ENCODE measurements at places on chromosomes 16 and 17.

- DNase-seq, result no peak
Measured at GRCh38 chr17:1228781-1229348, 41.4 kb upstream of the BHLHA9 start.

DNA sequence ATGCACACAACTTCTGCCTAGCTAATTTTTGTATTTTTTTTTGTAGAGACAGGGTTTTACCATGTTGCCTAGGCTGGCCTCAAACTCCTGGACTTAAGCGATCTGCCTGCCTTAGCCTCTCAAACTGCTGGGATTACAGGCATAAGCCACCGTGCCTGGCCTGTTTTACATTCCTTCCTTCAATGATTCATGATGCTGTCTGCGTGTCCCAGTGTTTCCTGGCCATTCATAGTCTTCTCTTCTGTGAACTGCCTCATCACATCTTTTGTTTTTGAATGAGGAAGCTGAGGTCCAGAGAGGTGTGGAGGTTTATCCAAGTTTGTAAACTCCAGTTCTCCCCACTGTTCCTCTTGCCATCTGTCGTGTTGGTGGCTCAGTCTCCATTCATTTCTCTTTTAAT is 64.5 kb upstream of the MED9 start:
- DNase-seq, result peak; percentile 68

DNA sequence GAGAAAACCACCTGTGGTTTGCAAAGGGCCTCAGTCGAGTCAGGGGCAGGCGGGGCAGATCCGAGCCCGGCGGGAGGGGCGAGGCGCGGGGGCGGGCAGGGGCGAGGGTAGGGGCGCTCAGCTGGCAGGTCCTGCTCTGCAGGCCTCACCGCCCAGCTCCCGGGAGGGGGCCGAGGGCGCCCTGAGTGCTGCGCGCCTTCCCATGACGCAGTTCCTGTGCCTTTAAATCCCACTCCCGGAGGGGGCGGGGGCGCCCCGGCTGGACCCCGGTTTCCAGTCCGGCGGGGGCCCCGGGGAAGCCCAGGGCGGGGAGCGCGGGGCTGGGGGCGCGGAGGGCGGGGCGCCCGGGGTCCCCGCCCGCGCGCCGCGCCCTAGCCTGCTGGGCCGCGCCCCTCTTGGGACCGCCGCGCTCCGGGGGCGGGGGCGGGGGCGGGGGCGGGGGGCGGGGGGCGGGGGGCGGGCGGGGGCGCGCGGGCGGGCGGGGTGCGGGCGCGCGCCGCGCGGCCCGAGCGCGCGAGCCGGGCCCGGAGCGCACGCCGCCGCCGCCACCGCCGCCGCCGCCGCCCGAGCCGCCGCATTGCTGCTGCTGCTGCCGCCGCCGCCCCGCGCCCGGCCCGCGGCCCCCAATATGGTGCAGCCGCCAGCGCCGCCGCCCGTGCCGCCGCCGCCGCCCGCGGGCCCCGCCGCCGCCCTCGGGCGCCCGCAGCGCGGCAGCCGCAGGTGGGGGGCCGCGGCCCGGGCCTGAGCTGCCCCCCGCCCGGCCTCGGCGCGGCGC is at the start of gene JPH3:
Gene JPH3 (plus strand): TSS at position 508 of the 775 bp plus-strand sequence. CDS start 639 bp downstream, outside the sequence.
- no peak for DNase-seq

GRCh38 chr17:36869856-36870719 is 67.2 kb upstream of the LHX1 start:
- peak; percentile 50 for DNase-seq

DNA sequence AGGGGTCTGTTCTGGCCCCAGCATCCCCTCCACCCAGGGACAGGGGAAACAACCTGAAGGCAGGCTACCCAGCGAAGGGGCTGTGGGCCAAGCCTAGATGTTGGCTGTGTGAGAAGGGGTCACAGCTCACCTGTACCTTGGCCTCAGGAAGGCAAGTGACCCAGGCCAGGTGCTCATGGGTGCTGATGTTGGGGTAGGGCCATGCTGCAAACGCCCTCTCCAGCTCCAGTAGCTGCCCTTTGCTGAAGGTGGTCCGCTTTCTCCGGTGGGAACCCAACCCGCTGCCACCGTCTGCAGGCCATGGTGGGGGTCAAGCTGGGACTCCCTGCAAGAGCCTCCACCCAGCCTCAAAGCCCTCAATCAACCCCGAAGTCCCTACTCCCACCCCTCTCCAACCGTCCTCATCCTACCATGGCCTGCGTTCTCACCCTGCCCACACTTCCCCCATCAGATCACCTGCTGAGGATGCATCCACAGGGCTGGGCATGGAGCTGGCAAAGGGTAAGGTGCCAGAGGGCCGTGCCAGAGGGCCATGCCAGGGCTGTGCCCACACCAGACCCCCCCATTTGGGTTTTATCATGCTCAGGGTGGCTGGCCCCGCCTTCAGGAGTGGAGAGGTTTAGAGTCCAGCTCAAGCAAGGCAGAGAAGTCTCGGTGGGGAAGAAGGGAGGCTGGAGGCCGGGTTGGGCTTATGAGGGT is at the start of gene SEBOX:
Gene SEBOX (minus strand): TSS at position 535 of the 699 bp plus-strand sequence. CDS start 48 bp downstream, at position 487.
- DNase-seq, result no peak

DNA sequence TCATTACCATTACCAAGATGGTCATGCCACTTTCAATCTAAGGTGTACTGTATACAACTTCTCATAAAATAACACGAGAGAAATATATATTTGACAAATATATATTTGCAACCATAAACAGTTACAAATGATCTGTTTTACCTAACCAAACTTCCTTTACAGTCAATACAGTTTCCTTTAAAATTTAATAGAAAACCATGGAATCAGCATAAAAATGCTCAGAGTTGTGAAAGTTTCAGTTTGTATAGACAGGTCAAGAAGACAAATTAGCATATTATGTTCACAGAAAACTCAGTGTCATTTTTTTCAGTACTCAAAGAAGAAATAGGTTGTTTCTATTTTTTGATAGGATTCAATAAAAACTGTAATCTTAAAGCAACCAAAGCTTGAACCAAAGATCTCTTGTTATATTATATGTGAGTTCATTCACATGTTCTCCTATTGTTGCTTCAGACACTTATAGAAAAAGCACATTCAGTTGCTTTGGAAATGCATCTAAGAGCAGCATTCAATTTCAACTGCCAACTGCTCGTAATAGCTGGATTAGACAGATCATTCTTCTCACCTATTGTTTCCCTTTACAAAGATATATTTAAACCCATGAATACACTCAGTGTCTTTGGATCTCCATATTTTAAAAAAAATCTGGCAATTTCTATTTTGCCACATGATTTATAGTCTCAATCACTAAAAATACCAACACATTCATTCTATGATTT is 15.1 kb downstream of the SSH2 start:
- DNase-seq, result no peak

DNA sequence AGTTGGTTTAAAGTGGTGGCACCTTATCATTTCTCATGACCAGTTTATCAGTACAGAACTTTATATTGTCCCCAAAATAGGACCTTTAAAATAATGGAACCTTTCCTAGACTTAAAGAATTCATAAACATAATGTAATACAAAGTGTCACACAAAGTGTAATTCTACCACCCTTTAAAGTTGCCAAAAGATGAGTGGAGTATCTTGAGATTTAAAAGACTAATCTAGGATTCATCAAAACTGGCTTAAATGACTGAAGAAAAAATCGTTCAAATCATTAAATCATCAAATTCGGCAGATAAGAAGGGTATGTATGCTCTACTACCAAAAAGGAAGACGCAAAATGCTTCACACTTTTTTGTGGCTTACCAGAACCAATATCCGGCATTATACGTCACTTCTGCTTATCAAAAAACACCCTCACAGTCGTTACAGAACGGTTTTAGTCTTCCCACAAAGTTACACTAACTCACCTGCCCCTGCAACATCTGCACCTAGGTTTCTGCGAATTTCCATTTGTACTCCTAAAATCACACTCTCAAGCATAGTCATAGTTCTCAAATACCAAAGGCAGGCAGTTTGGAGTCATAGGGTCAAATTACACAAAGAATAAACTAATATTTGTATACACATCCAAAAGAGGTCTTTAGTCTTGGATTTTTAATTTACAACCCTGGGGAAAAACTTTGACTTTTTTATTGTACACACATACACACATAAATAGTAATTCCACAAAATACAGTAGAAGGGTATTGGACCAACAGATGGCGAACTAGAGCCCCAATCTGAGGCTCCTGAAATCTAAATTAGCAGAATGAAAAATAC is 1.4 kb upstream of the KANSL1 start:
- peak; percentile 61 for DNase-seq

DNA sequence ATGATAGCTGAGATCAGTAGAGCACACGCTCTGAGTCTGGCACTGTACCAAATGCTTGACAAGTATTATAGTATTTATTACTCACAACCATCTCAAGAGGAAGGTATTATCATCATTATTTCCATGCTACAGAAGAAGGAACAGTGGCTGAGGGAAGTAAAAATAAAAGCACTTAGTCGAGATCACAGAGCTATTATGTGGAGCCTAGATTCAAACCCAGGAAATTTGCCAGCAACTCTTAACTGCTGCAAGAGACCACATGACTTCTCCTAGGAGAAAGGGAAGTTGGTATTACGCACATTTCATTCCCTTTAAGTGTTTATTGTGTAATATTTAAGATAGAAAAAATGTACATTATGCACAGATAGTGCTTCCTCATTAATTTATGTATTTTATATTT is 1.0 kb upstream of the RHOT1 start:
- DNase-seq, result peak; percentile 29

DNA sequence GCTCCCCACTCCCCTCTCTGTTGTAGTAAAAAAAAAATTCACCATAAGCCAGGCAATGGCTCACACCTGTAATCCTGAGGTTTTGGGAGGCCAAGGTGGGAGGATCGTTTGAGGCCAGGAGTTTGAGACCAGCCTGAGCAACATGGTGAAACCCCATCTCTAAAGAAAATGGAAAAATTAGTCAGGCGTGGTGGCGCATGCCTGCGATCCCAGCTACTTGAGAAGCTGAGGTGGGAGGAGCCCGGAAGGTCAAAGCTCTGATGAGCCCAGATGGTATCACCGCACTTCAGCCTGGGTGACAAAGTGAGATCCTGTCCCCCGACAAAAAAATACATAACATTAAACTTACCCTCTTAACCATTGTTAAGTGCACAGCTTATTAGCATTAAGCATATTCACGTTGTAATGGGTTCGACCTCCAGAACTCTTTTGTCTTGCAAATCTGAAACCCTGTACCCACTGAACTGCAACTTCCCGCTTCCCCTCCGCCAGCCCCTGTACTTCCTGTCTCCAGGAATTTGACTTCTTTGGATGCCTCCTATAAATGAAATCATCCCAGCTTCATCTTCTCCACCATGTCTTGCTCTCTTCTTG is 66.8 kb downstream of the CRISPLD2 start:
- no peak for DNase-seq

DNA sequence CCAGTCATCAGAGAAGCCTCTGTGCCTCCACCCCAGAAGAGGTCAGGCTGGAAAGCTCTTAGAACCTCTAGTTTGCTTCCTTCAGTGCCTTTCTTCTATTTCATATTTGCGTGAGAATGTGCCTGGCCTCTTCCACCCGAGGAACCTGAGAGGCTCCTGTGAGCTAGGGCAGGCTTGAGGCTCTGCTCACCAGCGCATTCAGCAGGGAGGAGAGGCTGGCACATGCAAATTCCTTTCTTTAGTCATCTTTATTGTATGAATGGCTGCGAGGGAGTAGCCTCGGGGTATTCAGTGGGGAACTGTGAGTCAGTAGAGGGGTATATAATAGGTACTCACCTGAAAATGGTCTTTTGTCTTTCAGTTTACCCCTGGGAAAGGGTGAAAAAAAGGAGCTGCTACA is 268.3 kb downstream of the ABCC12 start:
- DNase-seq, result peak; percentile 63

DNA sequence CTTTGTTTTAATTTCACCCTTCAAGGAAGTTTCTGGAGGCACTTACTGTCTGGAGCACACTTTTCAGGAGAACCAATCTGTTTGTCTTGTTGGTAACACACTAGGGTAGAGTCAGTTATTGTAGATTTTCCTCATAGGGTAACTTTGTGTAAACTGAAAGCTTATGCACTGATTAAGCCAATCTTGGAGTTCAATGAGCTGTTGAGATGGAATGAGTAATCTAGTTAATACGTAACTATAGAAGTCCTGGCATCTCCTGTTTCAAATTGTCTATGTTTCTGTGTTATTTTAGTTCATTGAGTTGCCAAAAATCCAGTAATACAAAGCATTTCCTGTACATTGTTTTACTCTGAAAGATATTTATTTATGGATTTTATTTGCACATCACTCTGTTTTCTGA is 111.6 kb upstream of the HAS3 start:
- DNase-seq, result peak; percentile 76

GRCh38 chr16:16863672-16864071 is 484.7 kb downstream of the NPIPA7 start:
- no peak for DNase-seq

- DNase-seq, result no peak
Measured at GRCh38 chr17:39744836-39745215, 7.1 kb downstream of the GRB7 start.

DNA sequence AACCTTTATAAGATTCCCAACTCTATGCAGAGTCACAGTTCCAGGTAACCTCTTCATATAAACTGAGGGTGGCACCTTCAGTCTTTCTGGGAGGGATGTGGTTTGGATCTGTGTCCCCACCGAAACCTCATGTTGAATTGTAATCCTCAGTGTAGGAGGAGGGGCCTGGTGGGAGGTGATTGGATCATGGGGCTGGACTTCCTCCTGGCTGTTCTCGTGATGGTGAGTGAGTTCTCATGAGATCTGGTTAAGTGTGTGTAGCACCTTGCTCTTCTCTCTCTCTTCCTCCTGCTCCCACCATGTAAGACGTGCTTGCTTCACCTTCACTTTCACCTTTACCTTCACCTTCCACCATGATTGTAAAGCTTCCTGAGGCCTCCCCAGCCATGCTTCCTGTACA is 30.5 kb downstream of the HS3ST2 start:
- DNase-seq, result peak; percentile 11

- DNase-seq, result no peak
Measured at GRCh38 chr17:15236281-15237105, 28.6 kb downstream of the PMP22 start.

- DNase-seq, result peak; percentile 74
Measured at GRCh38 chr17:42817866-42818265, 6.2 kb downstream of the BECN1 start.

DNA sequence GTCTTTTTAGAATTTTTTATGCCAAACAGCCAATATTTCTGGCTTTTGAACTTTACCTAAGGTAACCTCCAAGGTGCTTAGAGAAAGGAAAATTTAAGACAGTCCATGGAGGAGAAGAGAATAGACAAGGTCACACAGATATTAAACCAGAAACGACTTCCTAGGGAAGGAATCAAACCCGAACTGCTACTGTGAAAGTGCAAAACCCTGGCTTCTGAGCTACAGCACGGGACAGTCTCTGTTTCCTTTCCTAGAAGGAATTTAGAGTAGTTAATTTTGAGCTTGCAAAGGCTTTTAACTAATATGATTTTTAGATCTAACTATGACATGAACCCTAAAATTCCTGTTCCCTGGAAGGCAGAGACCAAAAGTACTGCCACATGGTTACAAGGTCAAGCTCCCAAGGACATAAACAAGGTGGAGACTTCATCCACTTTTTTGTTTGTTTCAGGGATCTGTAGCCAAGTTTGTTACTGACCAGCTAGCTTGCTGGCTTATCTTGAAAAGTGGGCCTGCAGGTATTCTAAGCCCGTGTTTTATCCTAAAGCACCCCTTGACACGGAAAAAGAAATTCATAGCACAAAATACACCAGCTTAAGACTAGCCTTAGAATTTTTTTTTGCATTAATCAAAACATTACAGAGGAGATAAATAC is 188.2 kb downstream of the SPECC1 start:
- DNase-seq, result no peak
